CD4-positive, alpha-beta T cell treated with Interleukin-17A for 1 hour (primary cell): ENCODE measurements at places on chromosomes 4 and X.
A peak's percentile ranks its signal among the peaks of the same experiment; 100 is the strongest.

DNA sequence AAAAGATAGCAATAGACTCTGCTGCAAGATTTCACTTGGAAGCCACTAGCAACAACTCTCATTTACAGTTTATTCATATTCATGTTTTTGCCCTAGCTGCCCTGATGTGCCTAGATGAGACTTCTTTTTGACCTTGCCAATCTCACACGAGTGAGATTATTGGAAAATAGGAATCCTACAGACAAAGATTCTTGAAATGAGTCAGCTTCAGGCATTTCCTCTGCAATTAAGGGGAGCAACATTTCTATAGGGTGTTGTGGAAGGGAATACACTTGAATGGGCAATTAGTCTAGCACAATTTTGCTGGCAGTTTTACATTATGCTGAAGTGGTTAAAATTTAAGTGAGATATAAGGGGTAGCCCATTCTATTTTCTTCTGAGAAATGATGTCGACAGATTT, 217.0 kb upstream of the FAT4 start:
- DNase-seq, result no peak

- no peak for DNase-seq
Measured at GRCh38 chr4:82084747-82085146, 289.0 kb downstream of the HNRNPD start.

DNA sequence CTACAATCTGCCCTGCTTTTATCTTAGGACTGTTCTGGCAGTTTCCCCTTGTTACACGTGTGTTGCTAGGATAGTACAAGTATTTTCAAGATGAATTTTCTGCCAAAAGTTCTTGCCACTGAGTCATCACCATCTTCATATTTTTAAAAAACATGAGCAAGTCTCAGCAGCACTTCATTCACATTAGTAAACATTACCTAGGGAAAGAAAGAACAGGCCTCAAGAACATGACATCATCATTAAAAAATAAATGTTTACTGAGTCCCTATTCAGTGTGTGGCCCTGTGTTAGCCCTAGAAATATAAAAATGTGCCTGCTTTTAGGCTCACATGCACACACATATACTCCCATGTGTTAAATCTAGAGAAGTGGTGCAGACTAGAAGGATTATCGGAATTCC, 18.7 kb upstream of the GPC3 start:
- DNase-seq, result no peak

- DNase-seq, result no peak
Measured at GRCh38 chr4:138706201-138706600, 309.4 kb upstream of the NOCT start.

DNA sequence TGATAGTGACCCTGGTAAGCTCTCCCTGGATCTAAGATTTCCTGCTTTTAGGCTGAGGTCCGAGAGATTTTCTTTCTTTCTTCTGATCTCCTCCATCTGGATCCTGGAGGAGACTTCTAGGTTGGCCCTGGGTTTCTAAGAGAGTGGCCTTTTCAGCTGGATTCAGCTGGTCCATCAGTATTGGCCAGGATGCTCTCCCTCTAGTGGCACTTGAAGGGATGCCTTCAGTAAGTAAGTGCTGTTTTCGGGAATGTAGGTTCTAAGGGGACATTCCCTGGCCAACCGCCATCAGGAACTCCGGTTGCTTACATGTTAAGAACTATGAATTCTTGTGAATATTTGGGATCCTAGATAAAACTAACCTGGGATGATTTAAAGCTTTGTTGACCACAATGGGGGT, 56.9 kb downstream of the SERTM2 start:
- DNase-seq, result no peak

DNA sequence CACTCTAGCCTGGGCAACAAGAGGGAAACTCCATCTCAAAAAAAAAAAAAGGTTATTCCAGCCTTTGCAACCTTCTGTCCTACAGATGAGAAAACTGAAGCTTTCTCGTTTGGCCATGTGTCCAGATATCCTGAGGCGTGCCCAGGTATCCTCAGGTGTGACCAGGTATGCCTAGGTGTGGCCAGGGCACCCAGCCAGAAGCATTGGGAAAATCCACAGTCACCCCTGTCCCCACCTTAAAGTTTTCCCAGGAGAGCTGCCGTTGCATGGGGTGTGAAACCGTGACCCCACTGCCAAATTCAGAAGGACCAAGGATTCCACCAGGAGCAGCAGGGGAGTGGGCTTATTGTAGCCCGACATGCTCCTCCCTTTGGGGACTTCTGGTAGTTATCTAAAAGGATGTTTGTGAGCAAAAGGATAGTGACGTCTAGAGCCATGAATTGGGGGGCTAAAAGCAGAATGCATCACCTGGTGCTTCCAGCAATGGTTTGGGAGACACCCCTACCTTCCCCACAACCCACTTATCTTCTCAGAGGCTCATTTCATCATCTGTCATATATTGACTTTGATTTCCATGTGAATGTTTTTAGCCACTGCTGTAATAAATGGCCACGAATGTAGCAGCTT, 4.0 kb upstream of the DHRSX start:
- no peak for DNase-seq

DNA sequence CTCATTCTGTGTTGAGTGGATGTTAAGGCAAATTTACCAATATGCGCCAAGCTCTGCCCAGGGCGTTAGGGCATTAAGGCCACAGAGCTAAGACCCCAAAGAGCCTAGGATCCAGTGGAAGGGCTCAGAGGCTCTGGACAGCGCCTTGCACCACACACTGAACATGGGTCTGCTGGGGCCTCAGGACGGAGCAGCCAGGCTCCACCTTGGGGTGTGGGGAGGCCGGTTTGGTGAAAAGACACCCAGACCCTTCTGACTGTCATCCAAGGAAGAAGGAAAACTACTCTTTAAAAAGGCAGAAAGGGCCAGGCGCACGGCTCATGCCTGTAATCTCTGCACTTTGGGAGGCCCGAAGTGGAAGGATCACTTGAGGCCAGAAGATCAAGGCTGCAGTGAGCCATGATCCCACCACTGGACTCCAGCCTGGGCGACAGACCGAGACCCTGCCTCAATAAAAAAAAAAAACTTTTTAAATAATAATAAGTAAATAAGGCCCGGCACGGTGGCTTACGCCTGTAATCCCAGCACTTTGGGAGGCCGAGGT, 1.3 kb upstream of the MRFAP1 start:
- DNase-seq, result no peak

- no peak for DNase-seq
Measured at GRCh38 chrX:28920153-28920943, 333.1 kb downstream of the IL1RAPL1 start.

- DNase-seq, result no peak
Measured at GRCh38 chrX:149827254-149827653, 45.5 kb downstream of the MAGEA9 start.

GRCh38 chrX:72020204-72020603, 109.6 kb downstream of the NHSL2 start:
- no peak for DNase-seq

GRCh38 chr4:4574792-4575191, 32.9 kb upstream of the STX18 start:
- peak; percentile 64 for DNase-seq

DNA sequence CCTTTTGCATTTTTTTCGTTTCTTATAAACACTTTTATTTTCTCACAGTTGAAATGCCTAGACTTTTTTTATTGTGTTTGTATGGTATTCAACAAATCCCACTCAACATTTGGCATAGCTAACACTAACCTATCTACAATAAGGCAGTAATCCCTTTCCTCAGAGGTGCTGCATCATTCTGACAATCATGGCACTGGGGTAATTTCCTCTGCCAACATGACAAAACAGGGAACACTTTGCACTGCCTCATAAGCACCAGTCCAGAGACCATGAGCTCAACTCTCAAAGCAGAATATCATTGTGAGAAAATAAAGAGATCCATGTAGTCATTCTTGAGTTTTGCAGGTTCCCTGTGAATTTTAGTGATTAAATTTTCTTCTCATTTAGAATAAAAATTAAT, 183.8 kb upstream of the INTU start:
- no peak for DNase-seq

- peak; percentile 5 for DNase-seq
Measured at GRCh38 chr4:54657551-54658251, at the start of gene KIT. Gene KIT (plus strand): TSS chr4:54657957. CDS start chr4:54658015, 58 bp downstream.

GRCh38 chr4:8759987-8760386, 111.7 kb downstream of the HMX1 start:
- DNase-seq, result no peak

GRCh38 chr4:89300060-89300459, 7.5 kb downstream of the GPRIN3 start:
- DNase-seq, result no peak

- DNase-seq, result no peak
Measured at GRCh38 chrX:144798972-144799371, 448.3 kb upstream of the SPANXN1 start.

GRCh38 chr4:110869862-110870572, 247.1 kb upstream of the PITX2 start:
- DNase-seq, result no peak

- no peak for DNase-seq
Measured at GRCh38 chr4:129337228-129337620, 241.3 kb downstream of the C4orf33 start.

DNA sequence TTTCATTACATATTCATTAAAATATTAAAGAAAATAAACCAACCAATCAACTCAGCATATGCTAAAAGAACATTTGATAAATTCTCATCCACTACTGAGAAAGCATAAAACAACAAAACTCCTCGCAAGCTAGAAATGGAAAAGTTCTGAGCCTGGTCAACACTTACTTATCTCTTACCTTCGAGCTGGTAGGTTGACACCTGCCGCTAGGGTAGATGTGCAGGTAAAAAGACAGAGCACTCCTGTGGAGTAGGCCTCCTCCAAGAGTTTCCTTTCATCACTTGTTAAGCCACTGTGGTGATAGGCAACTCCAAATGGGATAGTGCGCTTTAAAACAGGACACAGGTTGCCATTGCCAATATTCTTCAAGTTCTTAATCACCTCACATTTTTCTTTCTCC, 18.9 kb downstream of the HELQ start:
- DNase-seq, result no peak

DNA sequence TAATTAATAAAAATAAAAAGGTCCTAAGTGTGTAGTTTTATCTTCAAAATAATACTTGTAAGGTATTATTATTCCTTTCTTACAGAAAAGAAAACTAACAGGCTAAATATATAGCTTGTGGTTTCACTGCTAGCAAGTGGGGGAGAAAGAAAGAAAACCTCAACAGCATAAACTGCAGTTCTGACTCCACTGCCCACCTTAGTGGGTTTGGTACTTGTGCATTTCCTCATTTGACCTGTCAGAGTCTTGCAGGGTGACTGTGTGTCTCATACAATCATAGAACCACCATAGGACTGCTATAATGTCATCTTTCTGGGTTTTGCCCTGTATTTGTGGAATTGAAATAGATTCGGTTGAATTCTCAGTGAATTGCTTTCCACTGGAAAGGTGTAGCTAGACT, 94.7 kb upstream of the PUDP start:
- DNase-seq, result no peak

DNA sequence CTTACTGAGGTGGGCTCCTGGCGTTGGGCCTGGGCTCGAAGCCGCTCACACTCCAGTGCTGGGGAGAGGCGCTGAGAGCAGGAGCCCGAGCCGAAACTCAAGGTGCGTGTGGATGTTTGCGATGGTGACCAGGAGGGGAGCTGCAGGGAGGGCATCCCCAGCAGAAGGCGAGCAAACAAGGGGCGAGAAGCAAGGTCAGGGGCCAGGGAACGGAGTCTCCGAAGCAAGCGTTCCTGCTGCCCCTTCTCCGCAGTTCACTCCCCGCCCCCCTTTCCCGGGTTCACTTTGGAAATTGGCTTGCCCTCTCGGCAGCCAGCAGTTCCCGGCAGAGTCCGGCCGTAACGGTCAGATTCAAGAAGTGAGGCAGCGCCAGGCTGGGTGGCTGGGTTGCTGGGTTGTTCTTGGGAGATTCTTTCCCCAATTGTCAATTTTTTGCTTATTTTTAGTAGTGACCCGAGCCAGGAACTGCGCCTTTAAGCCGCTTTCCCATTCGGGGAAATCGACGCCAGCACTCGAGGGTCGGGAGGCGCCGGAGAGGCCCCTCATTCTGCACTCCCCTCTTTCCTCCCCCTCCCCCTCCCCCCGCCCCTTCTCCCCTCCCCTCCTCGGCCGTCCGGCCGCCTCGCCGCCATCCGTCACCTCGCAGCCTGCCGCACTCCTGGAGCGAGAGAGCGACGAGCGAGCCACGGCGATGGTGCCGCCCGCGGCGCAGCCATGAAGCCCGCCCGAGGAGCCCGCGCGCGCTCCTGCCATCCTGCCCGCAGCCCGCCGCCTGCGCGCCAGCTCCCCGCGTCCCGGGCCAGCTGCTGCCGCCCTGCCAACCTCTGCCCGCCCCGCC, at the start of gene FRMPD3:
FRMPD3 (plus strand) TSS at position 655 of the 838 bp plus-strand sequence. CDS start 76,937 bp downstream, outside the sequence.
- peak; percentile 3 for DNase-seq

GRCh38 chrX:69424910-69425309, 79.2 kb upstream of the NALF2 start:
- DNase-seq, result no peak

- DNase-seq, result no peak
Measured at GRCh38 chr4:153146031-153146430, 58.2 kb upstream of the TRIM2 start.

- peak; percentile 55 for DNase-seq
Measured at GRCh38 chrX:53284684-53285447, 3.5 kb upstream of the IQSEC2 start.

DNA sequence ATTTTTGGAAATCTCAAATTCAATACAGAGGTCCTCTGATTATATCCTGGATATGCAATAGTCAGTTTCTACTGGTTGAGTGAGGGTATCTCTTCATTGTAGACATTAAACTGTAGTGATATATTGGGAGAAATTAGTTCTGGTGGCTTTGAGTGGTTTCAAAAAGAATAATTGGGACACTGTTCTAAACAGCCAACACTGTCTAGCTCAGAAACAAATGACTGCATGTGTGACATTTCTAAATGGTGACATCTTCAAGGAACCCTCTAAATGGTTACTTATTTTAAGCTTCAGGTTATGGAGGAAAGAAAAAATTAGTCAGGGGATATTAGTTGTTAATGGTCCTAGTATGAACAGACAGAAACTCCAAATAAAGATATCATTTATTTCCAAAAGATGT, 186.2 kb downstream of the LARP7 start:
- no peak for DNase-seq

DNA sequence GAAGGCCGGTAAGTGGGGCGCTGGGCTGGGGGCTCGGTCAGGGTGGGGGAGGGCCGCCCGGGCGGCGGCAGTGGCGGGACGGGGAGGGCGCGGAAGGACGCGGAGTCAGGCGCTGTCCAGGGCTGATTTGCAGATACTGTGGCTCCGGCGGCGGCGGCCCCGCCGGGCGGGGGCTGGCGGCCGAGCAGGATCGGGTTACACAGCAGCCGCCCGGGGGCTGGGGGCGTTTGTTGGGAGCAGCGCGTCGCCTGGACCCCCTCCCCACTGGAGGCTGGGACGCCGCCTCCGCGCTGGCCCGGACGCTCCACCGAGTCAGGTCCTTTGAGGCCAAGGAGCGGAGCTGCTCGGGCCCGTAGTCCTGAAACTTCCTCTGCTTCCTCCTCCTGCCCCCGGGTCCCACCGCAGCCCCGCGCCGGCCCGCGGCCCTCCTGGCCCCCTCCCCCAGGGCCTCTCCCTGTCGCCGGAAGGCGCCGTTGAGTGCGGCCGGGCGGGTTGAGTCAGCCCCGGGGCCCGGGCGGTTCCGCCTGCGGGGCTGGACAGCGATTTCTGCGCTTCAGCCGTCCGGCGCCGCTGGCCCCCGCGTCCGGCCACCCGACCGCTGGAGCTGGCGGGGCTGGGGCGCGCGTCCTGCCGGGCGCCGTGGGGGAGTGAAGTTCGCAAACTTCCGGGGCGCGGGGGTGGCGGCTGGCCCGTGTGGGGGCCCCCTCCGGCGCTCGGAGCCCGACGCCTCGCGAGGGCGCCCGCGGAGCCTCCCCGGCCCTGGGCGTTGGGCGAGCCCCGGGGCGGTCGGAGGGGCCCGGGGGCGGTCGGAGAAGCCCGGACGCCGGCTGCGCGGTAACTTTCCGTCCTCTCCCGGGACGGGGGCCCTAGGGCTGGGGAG, 746 bp downstream of the REST start:
- DNase-seq, result peak; percentile 60
